ENCODE measurements at places on chromosomes 3 and 15.

- no peak for DNase-seq
- H3K27me3 ChIP-seq = no peaks in the 10 kb centered on the region
- no peak overlapping the region for H3K27ac ChIP-seq
- no peak overlapping the region for H3K4me3 ChIP-seq
- H3K4me1 ChIP-seq = peaks cover 17% of the 10 kb centered on the region
Measured at GRCh38 chr3:37310666-37311050, 136.3 kb upstream of the LRRFIP2 start.

DNA sequence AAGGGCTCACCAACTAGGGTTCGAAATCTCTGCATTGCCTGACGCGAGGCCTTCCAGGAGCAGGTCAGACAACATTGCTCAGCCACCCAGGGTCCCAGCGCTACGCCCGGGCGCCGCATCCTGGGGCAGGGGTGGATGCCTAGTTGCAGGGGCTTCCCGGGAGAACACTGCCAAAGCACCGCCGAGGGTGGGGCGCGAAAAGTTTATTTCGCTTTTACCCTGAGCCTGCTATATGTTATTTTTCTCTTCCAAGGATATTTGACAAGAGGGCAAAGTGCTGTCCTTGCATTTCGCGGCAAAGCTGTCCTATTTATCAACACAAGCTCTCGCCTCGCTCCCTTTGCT is 549 bp upstream of the SOX14 start:
- H3K27ac ChIP-seq = no peak overlapping the region
- peaks cover 6% of the 10 kb centered on the region for H3K36me3 ChIP-seq
- peaks cover 51% of the 10 kb centered on the region for H3K27me3 ChIP-seq
- no peak overlapping the region for H3K4me3 ChIP-seq

DNA sequence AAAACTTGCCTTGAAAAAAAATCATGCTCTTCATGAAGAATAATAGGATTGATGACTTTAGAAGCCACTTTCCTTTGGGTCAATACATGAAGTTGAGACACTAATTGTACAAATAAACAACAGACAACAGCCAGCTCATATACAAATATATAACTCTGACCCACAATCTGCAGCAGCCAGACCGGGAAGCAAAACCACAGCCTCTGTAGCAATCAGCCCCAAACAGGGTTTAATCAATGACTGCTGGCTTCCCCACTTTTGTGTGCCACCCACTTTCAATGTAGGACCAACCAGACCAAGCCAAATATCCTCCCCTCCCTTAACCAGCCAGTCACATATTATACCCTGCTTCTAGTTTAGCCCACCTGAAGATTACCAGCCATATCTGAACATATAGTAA is 39.0 kb downstream of the IFT57 start:
- no peak for DNase-seq
- no peak overlapping the region for H3K4me3 ChIP-seq
- no peak overlapping the region for H3K27ac ChIP-seq
- H3K27me3 ChIP-seq = no peaks in the 10 kb centered on the region
- H3K36me3 ChIP-seq = peaks cover 14% of the 10 kb centered on the region

GRCh38 chr15:99054025-99054387 is 46.4 kb upstream of the PGPEP1L start:
- no peaks in the 10 kb centered on the region for H3K36me3 ChIP-seq
- H3K4me3 ChIP-seq = no peak overlapping the region
- no peak for DNase-seq
- no peak overlapping the region for H3K27ac ChIP-seq

- peaks cover 4% of the 10 kb centered on the region for H3K36me3 ChIP-seq
- no peak for DNase-seq
- H3K27ac ChIP-seq = no peak within 1 kb of the TSS
- H3K4me3 ChIP-seq = no peak within 1 kb of the TSS
Measured at GRCh38 chr3:26622621-26623418, at the start of gene LRRC3B. Gene LRRC3B, plus strand, starts transcription at chr3:26622772. Its CDS starts 86,901 bp downstream, at chr3:26709673.

DNA sequence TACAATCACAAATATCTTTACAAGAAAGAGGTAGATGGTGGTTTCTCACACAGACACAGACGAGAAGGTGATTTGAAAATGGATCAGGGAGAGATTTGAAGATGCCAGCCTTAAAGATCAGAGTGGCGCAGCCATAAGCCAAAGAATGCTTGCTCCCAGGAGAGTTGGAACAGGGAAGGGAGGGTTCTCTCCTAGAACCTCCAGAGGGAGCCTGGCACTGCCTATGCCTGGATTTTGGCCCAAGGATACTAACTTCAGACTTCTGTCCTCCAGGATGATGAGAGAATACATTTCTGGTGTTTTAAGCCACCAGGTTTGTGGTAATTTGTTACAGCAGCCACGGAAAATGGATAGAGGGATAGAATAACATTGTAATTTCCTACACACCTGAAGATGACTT is 279.1 kb downstream of the FAM43A start:
- H3K4me3 ChIP-seq = no peak overlapping the region
- no peaks in the 10 kb centered on the region for H3K4me1 ChIP-seq
- H3K27ac ChIP-seq = no peak overlapping the region

- DNase-seq = no peak
- H3K4me3 ChIP-seq = peak overlapping the region; percentile 93
- peaks cover 6% of the 10 kb centered on the region for H3K27me3 ChIP-seq
- peaks cover 9% of the 10 kb centered on the region for H3K4me1 ChIP-seq
- H3K27ac ChIP-seq = peak overlapping the region; percentile 71
Measured at GRCh38 chr3:120416868-120417267, 33.9 kb downstream of the FSTL1 start.

GRCh38 chr3:152139651-152140050 is 129.1 kb upstream of the MBNL1 start:
- no peaks in the 10 kb centered on the region for H3K36me3 ChIP-seq
- no peak overlapping the region for H3K4me3 ChIP-seq
- H3K27ac ChIP-seq = no peak overlapping the region
- H3K27me3 ChIP-seq = no peaks in the 10 kb centered on the region

DNA sequence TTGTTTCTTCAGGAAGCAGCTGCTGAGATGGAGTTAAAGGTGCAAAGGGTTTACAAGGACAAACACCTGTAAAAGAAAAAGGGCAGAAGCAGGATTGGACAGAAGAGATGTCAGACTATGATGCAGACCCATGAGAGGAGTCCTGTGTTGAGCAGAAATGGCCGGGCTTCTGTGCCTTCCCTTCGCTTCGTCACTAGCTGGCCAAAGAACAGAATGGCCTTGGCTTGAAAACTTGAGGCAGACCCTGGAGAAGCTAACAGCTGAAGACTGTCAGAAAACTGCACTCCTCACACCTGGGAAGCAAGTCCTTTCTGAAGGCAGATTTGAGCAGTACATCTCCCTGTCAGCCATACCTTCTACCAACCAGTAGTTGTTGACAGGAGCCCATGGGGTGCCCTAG is 8.4 kb upstream of the NMNAT3 start:
- H3K27me3 ChIP-seq = peaks cover 32% of the 10 kb centered on the region
- no peaks in the 10 kb centered on the region for H3K4me1 ChIP-seq

- H3K27me3 ChIP-seq = no peaks in the 10 kb centered on the region
- no peak for DNase-seq
- no peak overlapping the region for H3K4me3 ChIP-seq
- H3K27ac ChIP-seq = no peak overlapping the region
Measured at GRCh38 chr3:63323766-63324165, 45.7 kb downstream of the SYNPR start.

DNA sequence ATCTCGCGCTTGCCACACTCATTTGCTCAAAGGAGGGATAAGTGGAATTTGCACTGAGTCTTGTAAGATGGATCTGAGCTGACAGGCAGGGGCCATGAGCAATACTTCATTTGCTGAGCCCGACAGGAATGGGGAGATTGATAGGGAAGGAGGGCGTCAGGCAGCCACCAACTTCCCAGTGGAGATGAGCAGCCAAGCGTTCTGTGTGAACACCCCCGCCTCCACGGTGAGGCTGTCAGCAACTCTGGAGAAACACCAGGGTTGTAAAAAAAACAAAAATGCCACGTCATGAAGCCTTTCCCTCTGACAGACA is 36.8 kb downstream of the TLE3 start:
- no peak for DNase-seq
- no peak overlapping the region for H3K4me3 ChIP-seq
- no peaks in the 10 kb centered on the region for H3K27me3 ChIP-seq
- H3K4me1 ChIP-seq = peaks cover 3% of the 10 kb centered on the region

- H3K27me3 ChIP-seq = no peaks in the 10 kb centered on the region
- peak overlapping the region; percentile 69 for H3K4me3 ChIP-seq
- H3K36me3 ChIP-seq = peaks cover 21% of the 10 kb centered on the region
- peak overlapping the region; percentile 82 for H3K27ac ChIP-seq
- DNase-seq = peak; percentile 73
Measured at GRCh38 chr3:128794770-128795649, 69.0 kb downstream of the RAB7A start.

DNA sequence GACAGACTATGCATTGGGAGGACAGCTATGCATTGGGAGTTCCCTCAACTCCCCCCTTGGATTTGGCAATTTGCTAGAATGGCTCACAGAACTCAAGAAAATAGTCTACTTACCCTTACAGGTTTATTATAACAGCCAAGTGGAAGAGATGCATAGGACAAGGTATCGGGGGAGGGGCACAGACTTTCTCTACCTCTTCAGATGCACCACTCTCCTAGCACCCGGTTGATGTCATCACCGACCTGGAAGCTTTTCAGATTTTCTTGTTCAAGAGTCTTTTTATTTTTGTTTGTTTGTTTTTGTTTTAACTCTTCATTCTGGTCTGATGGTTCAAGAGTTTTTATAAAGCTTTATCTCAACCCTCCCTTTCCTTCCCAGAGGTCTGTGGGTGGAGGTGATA is 20.7 kb upstream of the ADAMTS9 start:
- no peaks in the 10 kb centered on the region for H3K36me3 ChIP-seq
- no peaks in the 10 kb centered on the region for H3K27me3 ChIP-seq
- H3K4me1 ChIP-seq = no peaks in the 10 kb centered on the region
- no peak overlapping the region for H3K27ac ChIP-seq
- DNase-seq = no peak
- no peak overlapping the region for H3K4me3 ChIP-seq

- H3K4me3 ChIP-seq = peak overlapping the region; percentile 75
- no peak for DNase-seq
- H3K4me1 ChIP-seq = peaks cover 49% of the 10 kb centered on the region
- no peaks in the 10 kb centered on the region for H3K27me3 ChIP-seq
- H3K36me3 ChIP-seq = no peaks in the 10 kb centered on the region
Measured at GRCh38 chr15:67241132-67241855, 13.2 kb downstream of the AAGAB start.

DNA sequence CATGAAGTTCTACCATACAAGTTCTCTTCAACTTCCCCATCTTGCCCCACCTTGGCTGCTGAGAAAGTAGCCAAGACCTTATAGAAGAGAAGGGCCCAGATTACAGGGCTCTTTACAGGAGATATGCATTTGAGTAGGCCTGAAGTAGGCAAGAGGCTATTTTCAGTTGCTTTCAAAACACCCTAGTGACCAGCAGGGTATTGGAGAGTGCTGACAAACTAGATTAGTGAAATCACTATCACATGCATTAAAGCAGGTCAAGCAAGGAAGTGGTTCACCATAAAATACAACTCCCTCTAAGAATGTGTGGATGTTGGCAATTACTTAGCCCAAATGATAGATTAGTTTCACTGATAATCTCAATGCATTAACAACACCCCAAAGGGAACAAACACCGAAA is 2.7 kb upstream of the LZTFL1 start:
- H3K36me3 ChIP-seq = no peaks in the 10 kb centered on the region
- H3K4me1 ChIP-seq = peaks cover 14% of the 10 kb centered on the region
- H3K27me3 ChIP-seq = peaks cover 6% of the 10 kb centered on the region
- DNase-seq = no peak

DNA sequence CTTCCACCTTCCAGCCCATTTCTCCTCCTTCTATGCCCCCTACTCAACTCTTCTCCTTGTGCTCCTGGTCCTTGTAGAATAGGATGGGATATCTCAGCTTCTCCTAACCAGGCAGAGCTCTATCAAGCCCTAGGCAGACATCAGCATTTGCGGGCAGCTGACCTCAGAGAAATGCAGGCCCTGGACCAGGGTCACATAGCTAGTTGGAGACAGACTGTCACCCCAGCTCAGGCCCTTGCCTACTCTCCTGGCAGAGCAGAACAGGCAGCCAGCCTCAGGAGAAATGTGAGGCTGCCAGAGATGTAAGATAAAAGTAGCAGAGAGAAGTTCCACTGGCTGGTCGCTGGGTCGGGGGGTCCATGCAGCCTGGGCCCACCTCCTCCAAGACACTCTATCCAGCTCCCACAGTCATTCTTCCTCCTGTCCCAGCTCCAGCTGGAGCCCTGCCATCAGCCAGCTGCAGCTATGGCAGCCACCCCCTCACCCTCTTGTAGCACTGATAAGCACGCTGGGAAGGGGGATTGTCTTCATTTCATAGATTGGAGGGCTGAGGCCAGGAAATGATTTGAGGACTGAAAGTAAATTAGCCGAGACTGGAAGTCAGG is 4.0 kb downstream of the CYP8B1 start:
- no peak for DNase-seq
- H3K4me3 ChIP-seq = no peak overlapping the region
- H3K27me3 ChIP-seq = no peaks in the 10 kb centered on the region
- H3K36me3 ChIP-seq = no peaks in the 10 kb centered on the region
- no peaks in the 10 kb centered on the region for H3K4me1 ChIP-seq
- H3K27ac ChIP-seq = no peak overlapping the region

DNA sequence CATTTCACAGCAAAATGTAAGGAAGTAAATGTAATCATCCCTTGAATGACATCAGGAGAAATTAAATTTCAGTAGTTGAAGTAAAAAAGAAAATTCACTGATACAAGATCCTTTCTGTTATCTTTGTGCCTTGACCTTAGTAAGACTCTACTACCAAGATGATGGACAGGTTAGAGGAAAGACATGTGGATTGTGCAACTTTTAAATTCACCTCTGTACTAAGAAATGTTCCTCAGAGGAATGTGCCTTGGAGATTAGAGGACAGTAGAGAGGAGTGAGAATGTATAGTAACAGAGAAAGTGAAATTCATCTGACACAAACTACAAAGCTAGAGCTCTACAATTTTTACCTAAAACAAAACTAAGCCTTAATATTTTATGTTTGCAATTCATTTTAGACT is 375.3 kb downstream of the PLOD2 start:
- no peaks in the 10 kb centered on the region for H3K4me1 ChIP-seq
- H3K27ac ChIP-seq = no peak overlapping the region
- no peaks in the 10 kb centered on the region for H3K36me3 ChIP-seq
- no peak for DNase-seq

DNA sequence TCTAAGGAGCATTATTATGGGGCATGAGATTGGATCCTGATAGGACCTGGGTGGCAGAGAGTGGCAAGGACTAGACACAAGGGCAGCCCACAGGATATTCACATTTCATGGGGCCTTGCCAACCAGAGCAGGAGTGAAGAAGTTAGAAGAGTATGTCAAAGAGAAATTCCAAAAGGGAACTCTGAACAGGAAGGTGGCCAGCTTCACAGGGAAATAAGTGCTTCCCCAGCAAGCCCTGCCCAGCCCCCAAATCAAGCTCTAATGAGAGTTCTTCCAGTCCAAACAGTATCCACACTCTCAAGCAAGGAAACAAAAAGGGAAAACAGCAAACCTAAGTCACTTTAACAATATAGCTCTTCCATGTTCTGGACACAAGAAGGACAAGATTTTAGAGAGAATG is 130.2 kb upstream of the COL8A1 start:
- no peak overlapping the region for H3K4me3 ChIP-seq
- no peak overlapping the region for H3K27ac ChIP-seq
- H3K27me3 ChIP-seq = no peaks in the 10 kb centered on the region
- DNase-seq = no peak
